ENCODE measurements at places on chromosomes 13 and 19.

- no peak for DNase-seq
Measured at GRCh38 chr13:34748073-34748472, 194.0 kb upstream of the NBEA start.

GRCh38 chr19:12754465-12755196 is 3.0 kb downstream of the BEST2 start:
- no peak for DNase-seq

DNA sequence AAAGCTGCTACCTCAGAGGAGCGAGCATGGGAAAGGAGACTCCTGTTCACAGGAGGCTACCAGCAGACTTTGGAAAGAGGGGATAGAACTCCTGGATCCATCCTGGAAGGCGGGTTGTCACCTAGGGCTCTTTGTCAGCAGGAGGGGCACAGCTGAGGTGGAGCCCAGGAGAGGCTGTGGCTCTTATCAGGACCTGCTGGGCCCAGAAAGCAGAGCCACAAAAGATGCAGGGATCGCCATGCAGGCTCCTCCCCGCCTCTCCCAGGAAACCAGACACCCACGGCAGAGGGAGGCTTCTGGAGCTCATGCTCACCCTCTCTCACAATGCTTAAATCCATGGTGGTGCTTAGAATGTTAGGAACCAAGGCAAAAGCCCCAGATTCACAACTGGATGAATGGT is 994.2 kb downstream of the UQCRFS1 start:
- DNase-seq = no peak

GRCh38 chr19:55239004-55239403 is 10.4 kb upstream of the TMEM86B start:
- no peak for DNase-seq

DNA sequence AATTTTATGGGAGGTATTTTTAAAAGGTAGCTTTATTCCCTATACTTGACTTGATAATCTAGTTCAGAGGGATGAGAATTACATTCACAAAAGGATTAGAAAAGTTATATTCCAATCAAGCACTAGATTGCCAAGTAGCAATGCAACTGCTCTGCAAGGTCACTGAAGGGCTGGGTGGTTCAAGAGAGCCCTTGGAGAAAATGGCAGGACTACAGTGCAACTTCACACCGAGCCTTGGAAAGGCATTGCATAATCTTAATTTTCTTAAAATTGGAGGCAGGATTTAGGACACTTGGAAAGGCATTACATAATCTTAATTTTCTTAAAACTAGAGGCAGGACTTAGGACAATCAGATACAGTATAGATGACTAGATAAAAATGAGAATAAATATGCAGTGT is 315.9 kb downstream of the DCT start:
- no peak for DNase-seq

GRCh38 chr13:68550330-68550729 is 1320.2 kb upstream of the PCDH9 start:
- DNase-seq = no peak

GRCh38 chr19:34985249-34986022 is 14.7 kb upstream of the GRAMD1A start:
- no peak for DNase-seq

GRCh38 chr13:33512880-33513554 is 227.5 kb upstream of the STARD13 start:
- DNase-seq = no peak

DNA sequence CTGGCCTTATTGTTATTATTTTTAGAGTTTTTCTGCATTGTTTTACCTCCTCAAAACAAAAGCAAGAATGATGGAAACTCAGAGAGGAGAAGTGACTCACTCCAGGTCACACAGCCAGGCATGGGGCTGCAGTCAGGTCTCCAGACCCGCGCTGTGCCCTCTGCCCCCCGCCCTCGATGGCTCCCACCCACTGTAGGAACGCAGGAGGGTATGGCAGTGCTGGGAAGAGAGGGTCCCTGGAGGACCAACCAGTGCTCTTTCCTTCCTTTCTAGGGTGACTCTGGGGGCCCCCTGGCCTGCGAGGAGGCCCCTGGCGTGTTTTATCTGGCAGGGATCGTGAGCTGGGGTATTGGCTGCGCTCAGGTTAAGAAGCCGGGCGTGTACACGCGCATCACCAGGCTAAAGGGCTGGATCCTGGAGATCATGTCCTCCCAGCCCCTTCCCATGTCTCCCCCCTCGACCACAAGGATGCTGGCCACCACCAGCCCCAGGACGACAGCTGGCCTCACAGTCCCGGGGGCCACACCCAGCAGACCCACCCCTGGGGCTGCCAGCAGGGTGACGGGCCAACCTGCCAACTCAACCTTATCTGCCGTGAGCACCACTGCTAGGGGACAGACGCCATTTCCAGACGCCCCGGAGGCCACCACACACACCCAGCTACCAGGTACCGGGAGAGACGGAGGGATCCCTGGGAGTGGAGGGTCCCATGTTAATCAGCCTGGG is 5.6 kb downstream of the TIMM13 start:
- DNase-seq = no peak

- DNase-seq = no peak
Measured at GRCh38 chr13:42495751-42496150, 78.2 kb upstream of the TNFSF11 start.

- DNase-seq = no peak
Measured at GRCh38 chr19:12652219-12652618, 14.3 kb downstream of the MAN2B1 start.

DNA sequence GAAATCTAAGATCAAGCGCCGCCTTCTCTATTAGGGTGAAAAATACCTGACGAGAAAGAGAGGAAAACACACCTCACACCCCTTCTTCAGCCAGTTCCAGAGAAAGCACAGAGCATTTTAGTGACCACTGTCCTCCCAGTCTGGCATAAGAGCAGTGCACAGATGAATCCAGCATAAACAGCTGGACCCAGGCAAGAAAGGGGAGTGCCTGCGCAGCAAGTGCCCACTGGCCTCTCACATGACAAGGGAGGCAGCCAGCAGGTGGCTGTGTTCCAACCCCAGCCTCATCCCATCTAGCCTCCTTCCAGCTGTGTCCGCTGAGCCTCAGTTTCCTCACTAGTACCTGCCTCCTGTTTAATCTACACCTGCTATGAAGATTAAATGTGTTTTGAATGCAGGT is 8.0 kb downstream of the MED26 start:
- no peak for DNase-seq

GRCh38 chr19:52961981-52962380 is 700 bp downstream of the ZNF816 start:
- no peak for DNase-seq

DNA sequence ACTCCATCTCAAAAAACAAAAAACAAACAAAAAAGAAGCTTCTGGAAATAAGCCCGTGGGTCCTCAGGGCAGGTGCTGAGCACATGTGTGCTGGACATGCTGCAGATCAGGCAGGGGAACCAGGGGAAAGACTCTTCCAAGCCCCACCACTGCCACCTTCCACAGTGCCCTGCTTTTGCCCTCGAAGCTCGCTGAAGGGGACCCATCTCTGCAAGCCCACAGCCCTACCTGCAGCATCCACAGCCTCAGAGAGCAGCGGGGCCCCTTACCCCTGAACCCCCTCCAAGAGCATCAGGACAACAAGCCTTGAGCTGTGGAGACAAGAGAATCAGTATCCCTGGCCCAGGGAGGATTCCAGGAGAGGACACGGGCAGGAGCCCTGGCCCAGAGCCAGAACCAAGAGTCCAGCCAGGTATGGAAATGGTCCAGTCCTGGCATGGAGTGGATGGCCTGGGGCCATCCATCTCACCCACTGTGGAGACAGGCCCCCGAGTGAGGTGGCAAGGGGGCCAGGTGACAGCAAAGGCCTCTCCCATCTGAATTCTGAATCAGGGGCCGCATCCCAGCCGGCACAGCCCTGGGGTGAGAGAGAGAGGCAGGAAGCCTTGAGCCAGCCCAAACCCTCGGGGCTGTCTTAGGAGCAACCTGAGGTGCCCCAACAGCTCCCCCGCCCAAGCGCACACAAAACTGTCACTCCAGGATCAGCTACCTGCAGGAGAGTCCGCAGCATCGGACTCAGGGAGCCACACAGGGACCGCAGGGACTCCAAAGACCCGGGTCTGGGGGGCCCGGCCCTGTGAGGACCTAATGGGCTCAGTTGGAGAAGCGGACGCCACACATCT is 51.8 kb upstream of the TPM4 start:
- DNase-seq = no peak

GRCh38 chr19:14686411-14686810 is 3.4 kb upstream of the ZNF333 start:
- DNase-seq = no peak

- no peak for DNase-seq
Measured at GRCh38 chr13:45715351-45715750, 13.2 kb downstream of the CBY2 start.

DNA sequence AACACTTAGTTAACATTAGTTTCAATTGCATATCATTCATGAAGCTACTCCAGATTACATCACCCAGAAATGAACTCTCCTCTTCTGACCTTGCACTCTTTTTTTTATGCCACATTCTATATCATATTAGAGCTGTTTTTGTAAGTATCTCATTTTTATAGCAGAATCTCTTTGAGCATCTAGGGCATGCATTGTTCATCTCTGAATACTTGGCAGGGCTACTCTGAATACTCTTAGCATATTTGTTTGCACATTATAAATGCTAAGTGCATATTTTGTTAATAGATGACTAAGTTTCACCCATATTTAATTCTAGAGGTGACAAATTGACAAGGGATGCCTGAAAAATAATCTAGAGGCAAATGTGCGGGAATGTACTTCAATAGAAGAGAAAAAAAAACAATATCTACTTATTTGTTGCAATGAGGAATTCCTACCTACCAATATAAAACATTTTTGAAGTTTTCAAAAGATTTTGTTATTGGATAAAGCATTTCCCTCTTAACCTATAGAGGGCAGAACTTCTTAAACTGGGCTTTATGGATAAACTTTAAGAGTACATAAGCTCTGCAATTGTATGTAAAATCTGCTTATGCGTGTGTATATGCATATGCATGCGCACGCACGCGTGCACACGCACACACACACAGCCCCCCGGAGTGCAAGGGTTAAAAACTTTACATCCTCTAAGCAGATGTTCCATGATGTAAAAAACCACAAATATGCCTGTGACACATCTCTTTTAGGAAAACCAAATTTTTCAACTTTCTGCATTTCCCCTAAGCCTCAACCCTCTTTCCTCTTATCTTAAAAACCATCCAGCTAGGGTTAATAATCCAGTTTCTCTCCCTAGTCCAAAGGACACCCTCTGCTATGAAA is 73.0 kb upstream of the OXGR1 start:
- no peak for DNase-seq

- DNase-seq = no peak
Measured at GRCh38 chr13:60150538-60150937, 13.2 kb downstream of the DIAPH3 start.

DNA sequence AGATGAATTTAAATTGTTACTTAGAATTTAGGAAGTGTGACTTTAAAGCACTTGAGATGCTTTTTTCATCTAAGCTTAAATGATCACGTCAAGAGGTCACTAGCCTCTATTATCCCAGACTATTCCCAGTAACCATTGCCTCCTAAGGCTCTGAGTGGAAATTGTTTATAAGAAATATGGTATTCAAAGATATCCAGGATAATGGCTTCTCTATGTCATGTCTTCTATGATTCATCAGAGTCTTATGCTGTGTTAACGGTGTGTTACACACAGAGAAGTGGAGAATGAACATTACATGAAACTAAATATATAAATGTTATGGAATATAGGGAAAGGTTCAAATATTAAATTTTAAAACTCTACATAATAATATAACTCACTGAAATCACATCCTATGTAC is 79.8 kb upstream of the NBEA start:
- no peak for DNase-seq

DNA sequence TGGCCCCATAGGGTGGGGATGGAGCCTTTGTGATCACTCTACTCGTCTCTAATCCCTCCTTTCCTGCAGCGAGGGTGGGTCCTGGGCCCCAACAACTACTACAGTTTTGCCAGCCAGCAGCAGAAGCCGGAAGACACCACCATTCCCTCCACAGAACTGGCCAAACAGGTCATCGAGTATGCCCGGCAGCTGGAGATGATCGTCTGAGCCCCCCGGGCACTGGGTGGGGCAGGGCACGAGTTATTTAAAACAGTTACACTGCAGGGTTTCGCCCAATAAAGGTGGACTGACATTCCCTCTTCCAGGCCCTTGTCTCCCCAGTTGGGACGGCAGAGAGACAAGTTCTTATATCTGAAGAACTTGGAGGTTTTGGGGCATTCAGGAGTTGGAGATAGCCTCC is 4.7 kb downstream of the GGN start:
- DNase-seq = no peak

DNA sequence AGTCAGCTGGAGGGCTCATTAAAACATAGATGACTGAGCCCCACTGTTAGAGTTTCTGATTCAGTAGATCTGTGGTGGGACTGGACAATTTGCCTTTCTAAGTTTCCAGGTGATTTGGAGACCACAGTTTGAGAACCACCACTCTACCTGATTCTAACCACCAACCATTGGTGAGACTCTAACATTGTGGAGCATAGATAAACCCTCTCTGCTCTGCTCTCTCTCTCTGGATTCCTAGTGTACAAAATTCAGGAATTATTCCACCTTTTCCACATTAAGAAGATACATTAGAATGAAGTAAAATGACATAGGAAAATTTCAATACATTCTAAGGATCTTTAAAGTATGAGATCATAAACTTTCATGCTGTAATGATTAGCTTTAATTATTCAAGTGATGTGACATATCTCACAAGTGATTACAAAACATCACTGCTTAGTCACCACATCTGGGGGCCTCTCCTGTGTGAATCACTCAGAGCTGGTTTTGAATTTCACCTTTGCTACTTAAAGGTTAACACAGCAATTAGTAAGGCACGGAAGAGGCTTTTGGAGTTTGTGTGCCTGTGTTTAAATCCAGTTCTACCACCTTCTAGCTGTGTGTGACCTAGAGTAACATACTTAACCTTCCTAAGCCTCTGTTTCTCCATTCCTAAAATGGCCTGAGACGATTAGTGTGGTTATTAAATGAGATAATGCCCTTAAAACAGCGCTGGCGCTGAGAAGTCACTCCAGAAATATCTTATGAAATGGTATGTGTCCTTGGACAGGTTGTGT is 78.5 kb upstream of the NBEA start:
- no peak for DNase-seq

GRCh38 chr13:113448885-113449692 is 4.2 kb downstream of the ADPRHL1 start:
- no peak for DNase-seq

DNA sequence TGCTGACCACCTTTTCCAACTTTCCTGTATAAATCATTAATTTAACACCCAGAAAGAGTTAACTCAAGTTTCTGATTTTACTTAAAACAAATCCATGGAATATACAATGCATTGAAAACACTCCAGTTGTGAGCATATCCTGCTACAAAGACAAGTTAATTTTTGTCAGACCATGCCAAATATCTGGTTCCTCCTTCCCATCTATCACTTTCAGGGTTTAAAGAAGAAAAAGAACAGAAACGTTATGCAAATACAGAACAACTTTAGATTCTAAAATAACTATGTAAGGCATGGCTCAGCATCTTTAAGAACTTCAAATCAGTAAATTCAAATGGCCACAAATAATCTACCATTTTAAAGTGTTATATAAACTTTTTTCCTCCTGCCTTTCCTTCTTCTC is 14.9 kb downstream of the MRPS31 start:
- DNase-seq = no peak

Data from SIG-M5 (cell line).